ENCODE measurements at places on chromosomes 4 and X.

DNA sequence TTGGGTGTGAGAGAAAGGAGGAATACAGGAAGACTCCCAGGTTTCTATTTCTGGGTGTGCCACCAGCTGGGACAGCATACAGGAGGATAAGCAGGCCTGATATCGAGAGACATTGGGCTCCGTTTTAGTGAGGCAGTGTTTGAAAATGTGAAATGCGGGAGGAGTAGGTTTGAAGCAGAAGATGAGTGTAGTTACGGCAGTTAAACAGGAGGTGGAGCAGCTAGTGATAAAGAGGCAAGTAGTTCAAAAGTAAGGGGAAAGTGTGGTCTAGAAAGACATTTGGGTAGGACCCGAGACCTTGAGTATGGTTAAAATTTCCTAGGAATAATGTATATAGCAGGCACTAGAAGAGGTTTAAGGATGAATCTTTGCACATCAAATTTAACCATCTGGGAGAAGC lies 42.4 kb downstream of the DCUN1D4 start:
- no peak for DNase-seq

- no peak for DNase-seq
Observed at GRCh38 chr4:109721033-109721432, 8.8 kb downstream of the PLA2G12A start.

GRCh38 chr4:141705747-141706377 lies 69.5 kb downstream of the IL15 start:
- DNase-seq, result no peak

DNA sequence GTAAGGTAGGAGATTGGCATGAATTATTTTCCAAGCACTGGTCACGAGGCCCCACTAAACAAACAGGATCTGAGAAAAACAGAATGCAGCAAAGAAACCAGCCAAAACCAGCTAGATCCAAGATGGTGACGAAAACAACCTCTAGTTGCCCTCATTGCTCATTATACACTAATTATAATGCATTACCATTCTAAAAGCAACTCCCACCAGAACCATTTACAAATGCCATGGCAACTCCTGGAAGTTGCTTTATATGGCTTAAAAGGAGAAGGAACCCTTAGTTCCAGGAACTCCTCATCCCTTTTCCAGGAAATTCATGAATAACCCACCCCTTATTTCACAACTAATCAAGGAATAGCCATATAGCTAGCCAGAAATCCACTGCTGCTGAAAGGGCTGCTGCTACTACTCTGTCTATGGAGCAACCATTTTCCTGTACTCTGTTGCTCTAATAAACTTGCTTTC lies 69.3 kb downstream of the ABCB7 start:
- DNase-seq, result no peak

GRCh38 chr4:151641167-151641566 lies 119.6 kb downstream of the GATB start:
- DNase-seq, result no peak

Measured in stimulated activated CD8-positive, alpha-beta memory T cell treated with anti-CD3 and anti-CD28 coated beads, Interleukin-15, amount 100 ng/mL, for 48 hours (primary cell).